ENCODE measurements at places on chromosomes 6 and 20.

DNA sequence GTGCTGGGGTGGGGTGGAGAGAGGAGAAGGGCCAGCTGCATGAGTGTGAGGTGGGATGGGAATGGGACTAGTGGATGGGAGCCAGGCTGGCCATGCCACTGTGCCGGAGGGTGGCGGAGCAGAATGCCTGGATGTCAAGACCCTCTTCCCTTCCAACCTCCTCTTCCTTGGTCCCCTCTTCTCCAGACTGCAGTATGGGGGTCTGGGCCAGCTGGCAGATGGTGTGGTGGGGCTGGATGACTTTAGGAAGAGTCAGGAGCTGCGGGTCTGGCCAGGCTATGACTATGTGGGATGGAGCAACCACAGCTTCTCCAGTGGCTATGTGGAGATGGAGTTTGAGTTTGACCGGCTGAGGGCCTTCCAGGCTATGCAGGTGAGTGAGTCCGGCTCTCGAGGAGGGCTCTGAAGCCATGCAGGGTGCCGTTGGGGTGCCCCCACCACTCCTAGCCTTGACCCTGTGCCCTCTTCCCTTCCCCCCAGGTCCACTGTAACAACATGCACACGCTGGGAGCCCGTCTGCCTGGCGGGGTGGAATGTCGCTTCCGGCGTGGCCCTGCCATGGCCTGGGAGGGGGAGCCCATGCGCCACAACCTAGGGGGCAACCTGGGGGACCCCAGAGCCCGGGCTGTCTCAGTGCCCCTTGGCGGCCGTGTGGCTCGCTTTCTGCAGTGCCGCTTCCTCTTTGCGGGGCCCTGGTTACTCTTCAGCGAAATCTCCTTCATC lies 7.7 kb downstream of the DDR1 start:
- no peak for DNase-seq

- no peak for DNase-seq
These were observed 50.5 kb downstream of the SAMD5 start for GRCh38 chr6:147559006-147559405.

DNA sequence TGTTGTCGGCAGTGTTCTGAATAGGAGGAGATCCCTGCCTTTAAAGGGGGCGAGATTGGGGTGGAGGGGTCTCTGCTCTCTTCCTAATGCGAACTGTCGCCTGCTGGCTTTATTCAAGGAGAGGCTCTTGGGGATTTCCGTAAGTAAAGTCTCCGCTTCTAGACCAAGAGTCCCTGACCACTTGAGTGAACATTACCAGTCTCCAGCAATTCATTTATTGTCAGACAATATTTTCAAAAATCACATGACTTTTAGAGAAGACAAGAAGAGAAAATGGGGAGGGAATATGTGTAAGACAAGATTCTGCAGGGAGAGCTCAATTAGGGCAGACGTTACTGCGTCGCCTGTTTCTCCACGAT lies 21.2 kb downstream of the POM121L2 start:
- DNase-seq, result no peak

- DNase-seq, result no peak
These were observed 783.4 kb upstream of the CHD6 start for GRCh38 chr20:42401613-42402012.

DNA sequence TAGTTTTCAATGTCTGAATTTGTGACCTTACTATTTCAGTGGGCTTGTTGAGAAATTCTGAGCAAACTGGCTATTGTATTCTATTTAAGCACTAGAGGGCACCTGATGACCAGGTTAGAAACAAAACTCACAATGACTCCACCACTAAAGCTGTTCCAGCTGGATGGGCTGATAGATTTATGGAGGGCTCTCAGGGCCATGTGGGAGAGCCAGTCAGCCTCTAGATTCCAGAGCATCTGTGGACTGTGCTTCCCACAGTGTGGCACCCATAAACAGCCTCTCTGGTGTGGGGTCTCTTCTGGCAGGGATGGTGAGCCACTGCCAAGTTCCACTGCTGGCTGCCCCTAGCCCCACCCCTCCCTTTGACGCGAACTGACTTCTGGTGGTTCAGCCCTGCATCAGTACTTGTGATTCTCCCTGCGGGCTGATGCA lies 29.2 kb downstream of the C6orf58 start:
- peak; percentile 11 for DNase-seq

DNA sequence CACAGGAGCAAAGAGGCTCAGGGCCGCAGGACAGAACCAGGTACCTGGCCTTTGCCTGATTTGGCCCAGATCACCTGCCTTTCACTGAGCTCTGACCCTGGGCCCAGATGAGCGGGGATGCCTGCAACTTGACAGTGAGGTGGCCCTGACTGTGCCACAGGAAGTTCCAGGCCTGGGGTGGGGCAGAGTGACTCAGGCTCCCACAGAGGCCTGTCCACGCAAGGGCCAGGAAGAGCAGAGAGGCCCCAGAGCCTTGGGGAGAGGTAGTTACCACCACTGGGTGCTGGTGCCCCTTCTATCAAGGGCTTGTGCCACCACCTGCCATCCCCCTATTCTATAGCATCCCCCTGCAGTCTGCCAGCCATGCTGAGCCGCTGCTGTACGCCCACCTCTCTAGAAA lies 4.1 kb upstream of the NOL4L start:
- DNase-seq, result no peak

DNA sequence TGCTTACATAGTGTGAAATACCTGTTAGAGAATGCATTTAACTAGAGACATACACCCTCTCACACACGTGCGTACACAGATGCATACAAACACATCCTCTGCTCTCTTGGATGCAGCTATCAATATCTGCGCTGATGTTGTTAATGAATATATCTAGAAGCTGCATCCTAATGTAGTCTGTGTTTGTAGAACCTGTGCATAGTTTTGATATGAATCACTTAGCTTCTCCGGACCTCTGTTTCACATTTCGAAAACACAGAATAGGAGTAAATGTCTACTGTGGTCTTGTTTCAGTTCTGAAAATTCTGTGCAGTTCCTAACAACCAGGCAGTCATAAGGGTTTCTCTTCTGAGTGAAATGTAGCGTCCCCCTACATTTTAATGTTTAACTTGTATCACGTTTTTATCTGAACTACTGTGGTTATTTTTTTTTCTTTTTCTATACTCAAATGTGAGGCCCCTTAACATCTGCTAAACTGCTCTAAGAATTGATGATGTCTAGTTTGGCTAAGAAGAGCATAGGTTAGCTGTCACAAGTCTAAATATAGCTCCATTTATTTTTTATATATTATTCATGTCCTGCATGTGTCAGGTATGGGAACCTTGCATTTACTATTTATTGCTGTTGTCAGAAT lies 254.5 kb downstream of the TMEM242 start:
- no peak for DNase-seq

DNA sequence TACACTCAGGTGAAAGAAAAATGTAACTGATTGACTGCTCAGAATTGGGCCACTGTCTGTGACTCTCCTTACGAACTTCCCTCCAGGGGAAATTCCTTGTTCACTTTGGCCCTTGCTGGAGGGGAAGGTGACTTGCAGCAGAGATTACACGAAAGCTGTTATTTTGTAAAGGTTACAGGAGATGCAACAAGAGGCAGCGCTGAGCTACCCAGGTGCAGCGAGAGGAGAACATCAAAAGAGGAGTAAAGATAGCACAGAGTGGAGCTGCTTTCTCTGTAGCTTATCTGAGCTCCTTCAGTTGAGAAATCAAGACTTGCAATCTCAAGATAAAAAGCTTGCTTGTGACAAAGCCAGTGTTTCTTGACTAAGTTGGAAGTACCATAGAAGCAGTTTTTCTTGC lies 144.6 kb downstream of the ARHGAP18 start:
- DNase-seq, result no peak

DNA sequence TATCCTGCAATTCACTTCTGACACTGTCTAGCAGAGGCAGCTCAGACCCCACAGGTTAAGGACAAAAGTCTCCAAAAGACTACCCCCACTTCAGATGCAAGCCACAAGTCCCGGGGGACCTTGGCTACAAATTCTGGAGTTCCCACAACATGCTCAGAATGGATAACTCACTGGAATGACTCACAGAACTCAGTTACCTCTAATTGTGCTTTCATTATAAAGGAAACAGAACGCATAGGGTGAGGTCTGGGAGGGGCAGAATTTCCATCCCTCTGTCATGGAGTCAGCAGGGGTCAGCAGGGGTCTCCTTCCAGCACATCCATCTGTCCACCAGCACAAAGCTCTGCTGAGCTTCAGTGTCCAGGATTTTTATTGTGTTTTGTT lies 184.2 kb downstream of the CDH4 start:
- DNase-seq, result no peak

DNA sequence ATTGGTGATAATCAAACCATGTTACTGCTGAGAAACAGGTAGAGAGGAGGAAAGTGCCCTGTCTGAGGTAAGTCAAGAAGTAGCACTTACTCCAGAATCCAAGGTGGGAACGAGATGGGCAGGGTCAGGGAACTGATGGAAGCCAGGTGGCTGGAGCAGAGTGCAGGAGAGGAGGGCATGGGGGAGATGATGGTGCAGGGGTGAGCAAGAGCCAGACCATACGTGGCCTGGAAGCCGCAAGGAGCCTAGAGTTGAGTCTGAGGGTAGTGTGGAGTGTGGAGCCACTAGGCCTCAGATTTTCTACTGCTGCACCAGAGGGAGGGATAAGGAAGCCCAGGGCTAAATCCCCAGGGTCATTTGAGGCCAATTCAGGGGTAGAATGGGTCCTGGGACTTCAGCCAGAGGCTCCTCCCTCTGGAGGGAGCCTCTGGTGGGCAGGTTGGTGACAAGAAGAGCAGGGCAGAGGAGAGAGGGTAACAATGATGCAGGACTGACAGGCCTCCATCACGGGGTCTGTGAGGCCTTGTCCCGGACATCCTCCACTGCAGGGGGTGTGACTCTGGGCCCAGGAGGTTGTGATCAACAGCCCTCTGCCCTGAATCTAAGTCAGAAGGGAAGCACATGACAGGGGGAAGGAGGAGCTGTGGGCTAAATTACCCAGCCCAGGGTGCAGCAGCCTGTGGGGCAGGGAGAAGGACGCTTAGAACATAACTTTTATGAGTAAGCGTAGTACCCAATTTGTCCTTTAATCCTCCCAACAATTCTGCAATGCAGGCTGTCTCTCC lies 28.7 kb downstream of the COX4I2 start:
- DNase-seq, result no peak

DNA sequence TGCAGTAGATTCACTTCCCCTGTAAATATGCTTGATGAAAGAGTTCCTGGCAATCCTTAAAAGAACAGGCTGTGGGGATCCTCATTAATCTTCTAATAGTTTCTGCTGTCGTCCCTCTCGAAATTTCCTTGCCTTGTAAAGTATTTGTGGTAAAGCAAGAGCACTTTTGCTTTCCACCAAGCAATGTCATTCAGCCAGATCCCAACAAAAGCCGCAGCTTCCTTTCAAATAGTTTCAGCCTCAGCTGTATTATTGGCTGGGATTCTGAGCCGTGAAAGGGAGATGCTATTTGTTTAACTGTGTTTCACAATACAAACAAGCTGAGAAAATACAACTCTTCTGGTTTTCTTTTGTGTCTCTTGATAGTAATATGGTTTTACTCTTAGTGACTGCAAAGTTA lies 48.9 kb upstream of the EPHA7 start:
- DNase-seq, result no peak
